ENCODE measurements at places on chromosomes 1 and 21.

DNA sequence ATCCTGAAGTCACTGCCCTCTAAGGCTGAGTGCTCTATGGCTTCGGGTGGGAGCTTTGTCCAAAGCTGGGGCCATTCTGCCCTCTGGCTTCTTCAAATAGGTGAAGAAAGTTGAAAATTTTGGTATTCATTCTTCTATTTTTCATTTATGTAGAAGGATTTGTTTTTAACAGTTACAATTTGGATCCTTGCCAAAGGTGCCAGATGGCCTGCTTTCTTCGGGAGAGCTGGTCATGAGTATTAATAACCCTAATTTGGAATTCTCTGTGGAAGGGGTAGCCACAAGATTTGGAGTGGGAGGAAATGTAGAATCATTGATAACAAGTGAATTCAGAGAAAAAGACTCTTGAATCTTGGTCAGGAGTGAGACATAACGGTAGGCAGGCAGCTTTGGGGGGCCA lies 370.4 kb upstream of the ST6GALNAC5 start:
- no peak for DNase-seq

GRCh38 chr1:54376430-54377039 lies 29.7 kb downstream of the SSBP3 start:
- no peak for DNase-seq

DNA sequence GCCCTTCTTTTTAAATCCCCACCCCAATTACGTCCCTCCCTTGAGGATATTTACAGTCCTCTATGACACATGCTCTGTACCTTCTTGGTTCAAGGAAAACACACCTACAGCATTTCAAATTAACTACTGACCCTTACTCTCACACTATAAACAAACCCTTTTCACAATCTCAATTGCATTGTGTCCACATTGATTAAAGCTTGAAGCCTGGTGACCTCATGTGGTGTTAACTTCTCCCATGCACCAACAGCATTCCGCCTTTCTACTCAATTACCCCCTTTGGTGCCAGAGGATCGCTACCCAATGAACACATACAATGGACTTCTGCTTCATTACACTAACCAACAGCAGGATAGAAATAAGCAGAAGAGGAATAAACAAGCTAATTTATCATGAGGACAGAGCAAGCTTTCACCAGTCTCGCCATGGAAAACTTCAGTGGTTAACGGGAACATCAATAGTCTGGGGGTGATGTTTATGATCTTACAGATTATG lies 15.2 kb downstream of the WLS start:
- DNase-seq = no peak

- DNase-seq = no peak
Measured at GRCh38 chr21:42570841-42571387, 57.3 kb downstream of the SLC37A1 start.

DNA sequence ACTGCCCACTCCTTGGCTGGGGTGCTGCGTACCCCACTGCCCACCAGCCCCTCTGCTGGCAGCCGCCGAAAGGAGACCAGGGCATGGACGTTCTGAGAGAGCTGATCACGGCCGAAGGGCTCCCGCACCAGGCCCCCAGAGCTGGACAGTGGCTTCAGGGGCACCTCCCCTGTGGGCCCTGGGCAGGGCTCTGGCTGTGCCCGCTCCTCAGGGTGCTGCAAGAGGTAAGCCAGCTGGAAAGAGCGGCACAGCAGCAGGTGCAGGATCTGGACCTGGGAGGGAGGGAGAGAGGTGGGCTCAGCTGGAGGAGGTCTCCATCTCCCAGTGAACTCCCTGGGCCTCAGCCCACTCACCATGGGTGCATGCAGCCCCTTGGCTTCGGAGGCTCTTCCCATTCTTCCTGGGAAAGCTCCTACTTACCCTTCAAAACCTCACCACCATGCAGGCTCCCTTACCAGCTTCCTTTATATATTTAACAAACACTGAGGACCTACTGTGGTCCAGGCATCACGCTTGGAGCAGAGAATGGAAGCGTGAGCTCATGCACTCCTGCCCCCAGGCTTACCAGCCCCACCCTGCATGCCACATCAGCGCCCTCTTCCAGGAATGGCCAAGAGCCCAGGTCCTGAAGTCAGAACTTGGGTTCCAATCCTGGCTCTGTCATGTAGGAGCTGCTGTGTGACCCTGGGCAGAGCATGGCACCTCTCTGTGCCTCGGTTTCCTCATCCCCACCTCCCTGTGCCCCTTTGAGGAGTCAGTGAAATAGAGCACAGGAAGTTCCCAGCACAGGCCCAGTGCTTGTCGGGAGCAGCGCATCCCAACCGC lies 6.8 kb upstream of the KIF17 start:
- no peak for DNase-seq

GRCh38 chr1:245751726-245752470 lies 597.1 kb downstream of the KIF26B start:
- DNase-seq = no peak

DNA sequence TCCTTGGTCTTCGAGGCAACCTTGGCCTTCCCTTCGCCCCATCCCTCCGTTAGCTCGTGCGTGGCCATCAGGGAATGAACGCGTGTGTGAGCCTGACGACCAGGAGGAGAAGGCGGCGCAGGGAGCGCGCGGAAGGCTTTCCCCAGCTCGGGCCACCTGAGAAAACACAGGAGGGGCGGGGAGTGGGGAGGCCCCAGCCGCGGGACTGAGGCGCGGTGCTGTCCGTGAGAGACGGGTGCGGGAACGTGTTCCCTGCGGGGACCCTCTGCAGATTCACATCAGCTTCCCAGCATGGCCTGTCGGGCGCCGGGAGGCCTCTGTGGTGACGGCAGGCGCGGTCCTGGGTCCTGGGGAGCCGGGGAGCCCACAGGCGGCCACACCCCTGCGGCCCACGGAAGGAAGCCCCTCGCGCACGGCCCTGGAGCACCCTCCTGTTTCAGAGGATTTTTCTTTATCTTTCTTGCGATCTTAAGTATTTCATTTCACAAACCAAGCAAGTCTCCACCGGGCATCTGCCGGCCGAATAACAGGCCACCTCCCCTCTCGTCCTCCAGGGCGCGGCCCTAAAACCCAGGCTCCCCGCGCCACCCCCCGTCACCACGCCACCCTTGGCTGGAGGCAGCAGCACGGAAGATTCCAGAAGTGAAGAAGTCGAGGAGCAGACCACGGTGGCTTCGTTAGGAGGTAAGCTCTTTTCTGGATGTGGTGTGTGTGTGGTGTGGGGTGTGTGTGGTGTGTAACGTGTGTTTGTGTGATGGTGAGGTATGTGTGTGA lies 66.3 kb downstream of the SLC19A1 start:
- no peak for DNase-seq

DNA sequence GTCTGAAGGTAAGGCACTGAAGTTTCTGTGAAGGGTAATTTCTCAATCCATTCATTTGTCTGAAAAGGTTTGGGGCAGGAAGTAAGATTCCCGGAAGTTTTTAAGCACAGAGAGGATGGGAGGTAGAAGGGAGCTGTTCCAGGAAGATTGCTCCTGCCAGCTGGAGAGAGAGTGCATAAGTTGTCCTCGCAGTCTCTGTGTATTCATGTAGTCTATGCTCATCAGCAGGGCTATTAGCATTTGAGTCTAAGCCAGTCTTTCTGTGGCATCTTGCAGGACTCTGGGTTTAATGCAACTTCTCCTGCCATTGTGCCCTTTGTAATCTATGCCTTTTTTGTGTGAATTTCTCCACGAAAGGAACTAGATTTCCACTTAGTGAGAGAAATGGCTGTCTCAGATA lies 140.8 kb upstream of the FGGY start:
- no peak for DNase-seq

DNA sequence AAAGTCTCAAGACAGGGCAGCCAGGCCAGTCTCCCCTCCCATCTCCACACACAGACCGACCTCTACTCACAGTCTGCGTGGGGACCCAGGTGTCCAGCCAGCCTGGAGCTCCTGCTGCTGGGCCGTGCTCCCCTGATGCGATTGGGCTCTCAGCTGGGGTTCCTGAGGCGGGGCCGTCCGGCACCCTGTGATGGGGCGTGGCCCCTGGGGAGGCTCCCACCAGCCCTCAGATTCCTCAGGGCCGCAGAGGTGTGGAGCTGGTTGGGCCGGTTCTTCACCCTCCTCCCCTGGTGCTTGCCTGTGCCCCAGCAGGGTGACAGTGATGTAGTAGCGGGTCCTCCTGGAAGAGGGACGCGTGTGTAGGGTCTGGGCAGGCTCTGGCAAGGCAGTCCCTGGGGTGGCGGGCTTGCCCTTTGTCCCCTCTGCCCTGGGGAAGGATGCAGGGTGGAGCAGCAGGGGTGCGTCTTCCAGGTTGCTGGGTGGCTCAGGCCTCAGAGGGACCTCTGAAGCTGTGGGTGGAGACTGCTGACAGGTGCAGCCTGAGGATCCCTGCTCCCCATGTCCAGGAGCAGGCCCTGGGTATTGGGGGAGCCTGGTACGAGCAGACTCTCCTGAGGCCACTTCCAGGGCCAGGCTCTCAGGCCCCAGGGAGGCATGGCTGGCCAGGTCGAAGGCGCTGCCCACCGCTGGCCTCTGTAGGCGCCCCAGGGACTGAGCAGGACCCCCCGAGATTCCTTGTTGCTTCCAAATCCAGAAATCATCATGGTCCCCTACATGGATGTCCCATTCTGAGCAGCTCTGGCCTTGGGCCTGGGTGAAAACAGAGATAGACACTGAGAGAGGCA lies at the start of gene CRYBG2:
Gene CRYBG2 (minus strand): TSS at position 155 of the 845 bp plus-strand sequence. CDS start 7,473 bp downstream, outside the sequence.
- DNase-seq = no peak

- no peak for DNase-seq
Measured at GRCh38 chr1:230069796-230070195, 2.8 kb downstream of the GALNT2 start.

GRCh38 chr1:237671262-237671661 lies 219.5 kb downstream of the ZP4 start:
- no peak for DNase-seq

DNA sequence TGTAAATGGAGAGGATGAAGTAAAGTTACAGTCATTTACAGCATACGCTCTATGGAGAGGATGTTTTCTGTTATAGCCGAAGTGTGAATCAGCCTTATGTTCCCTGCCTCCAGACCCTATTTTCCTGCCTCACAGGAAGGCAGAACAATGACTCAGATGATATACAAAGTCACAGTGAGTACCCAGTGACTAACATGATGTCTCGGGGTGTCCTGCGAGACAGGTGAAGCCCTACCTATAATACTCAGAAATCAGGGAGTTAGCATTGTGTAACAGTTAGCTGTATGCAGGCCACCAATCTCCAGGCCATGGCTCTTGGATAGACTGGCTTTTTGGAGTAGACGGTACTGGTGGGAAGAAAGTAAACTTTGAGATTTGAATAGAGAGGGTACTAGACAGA lies 55.6 kb upstream of the FBXO28 start:
- no peak for DNase-seq

GRCh38 chr1:2868571-2869195 lies 67.2 kb upstream of the TTC34 start:
- no peak for DNase-seq

DNA sequence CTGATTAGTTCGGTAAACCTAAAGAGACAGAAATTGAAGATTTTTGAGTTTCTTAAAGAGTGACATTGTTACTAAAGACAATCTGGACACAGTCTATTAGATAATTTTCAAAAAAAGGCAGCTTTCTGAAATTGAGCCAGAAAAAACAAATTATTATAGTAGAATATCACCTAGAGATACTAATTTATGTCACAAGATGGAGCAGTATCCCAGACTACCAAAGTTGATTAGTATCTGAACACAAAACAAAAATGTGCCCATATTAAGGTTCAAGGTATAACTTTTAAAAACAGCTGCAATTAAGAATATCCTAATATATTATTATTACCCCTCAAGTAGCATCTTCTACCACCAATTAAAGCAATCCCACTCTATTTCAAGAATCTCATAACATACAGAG lies 40.5 kb upstream of the SYT2 start:
- no peak for DNase-seq

- DNase-seq = no peak
Measured at GRCh38 chr1:179026813-179027669, 1.3 kb downstream of the FAM20B start.
